ENCODE measurements at places on chromosomes 1 and 21.
A peak's percentile ranks its signal among the peaks of the same experiment; 100 is the strongest.

- DNase-seq = no peak
Measured at GRCh38 chr1:241606544-241606943, 33.6 kb downstream of the CHML start.

GRCh38 chr1:44086692-44087474, 31.7 kb upstream of the KLF17 start:
- DNase-seq = peak; percentile 42

- DNase-seq = no peak
Measured at GRCh38 chr1:46673749-46674182, 2.1 kb downstream of the TEX38 start.

GRCh38 chr1:37017720-37018119, 16.6 kb downstream of the GRIK3 start:
- no peak for DNase-seq

GRCh38 chr1:66261364-66261763, 272.6 kb upstream of the SGIP1 start:
- DNase-seq = no peak

GRCh38 chr1:156801409-156802121, 15.1 kb downstream of the SH2D2A start:
- DNase-seq = no peak

- DNase-seq = peak; percentile 70
Measured at GRCh38 chr1:151371370-151372057, 991 bp downstream of the SELENBP1 start.

GRCh38 chr1:227325156-227325555, 6.9 kb upstream of the CDC42BPA start:
- DNase-seq = no peak

GRCh38 chr1:227846265-227846858, 30.9 kb downstream of the PRSS38 start:
- DNase-seq = no peak

DNA sequence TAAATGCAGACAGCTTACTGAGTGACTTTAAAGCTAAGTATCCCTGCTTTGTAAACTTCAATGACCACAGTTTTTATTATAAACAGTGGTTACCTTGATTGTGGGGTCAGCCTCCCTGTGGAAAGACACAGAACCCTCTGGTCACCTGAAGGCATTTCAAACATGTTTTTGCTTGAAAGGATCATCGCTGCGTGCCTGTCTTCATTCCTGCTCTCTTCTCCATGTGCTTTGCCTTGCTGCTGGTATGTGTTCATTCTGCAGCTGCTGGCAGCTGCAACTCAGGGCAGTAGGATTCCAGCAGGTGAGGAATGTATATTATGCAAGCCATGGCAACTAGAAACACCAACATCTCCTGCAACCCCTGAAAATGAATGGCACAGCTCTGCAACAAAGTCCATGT, 81.0 kb upstream of the VAV3 start:
- no peak for DNase-seq

GRCh38 chr1:171334024-171334640, 20.1 kb downstream of the FMO4 start:
- DNase-seq = no peak

DNA sequence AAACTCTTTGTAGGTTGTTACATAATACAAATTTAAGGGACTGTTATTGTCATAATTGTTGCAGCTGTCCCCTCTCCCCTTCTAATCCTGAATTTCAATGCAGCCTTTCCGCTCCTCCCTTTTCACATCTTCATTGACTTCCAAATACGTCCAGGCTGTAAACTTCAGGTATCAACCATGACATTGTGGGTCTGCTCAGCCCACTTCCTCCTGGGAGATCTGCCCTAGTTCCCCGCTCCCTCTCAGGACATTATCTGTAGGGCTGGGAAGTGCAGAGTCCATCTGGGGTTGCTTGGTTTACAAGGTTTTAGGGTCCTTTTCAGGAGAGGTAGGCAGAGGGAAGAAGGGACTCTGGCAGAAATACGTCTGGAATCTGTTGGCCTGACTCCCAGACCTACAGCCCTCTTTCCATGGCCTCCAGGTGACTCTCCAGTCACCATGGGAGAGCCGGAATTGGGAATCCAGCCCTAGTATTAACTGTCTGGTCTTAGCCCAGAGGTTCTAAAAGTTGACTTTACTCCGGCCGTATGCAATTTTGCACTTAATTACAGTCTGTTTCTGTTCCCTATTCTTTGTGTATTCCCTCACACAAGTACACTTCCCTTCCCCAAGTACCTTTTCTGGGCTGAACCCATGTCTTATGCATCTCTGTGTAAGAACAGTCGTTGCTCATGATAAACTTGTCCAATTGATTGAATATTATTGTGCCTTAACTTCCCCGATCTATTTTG, 4.7 kb upstream of the DENND2D start:
- DNase-seq = no peak

GRCh38 chr1:111203681-111204200, 3.3 kb upstream of the DENND2D start:
- DNase-seq = no peak

- no peak for DNase-seq
Measured at GRCh38 chr21:35873441-35873840, 186.9 kb downstream of the SETD4 start.

- no peak for DNase-seq
Measured at GRCh38 chr1:113031171-113031933, 41.6 kb upstream of the LRIG2 start.

DNA sequence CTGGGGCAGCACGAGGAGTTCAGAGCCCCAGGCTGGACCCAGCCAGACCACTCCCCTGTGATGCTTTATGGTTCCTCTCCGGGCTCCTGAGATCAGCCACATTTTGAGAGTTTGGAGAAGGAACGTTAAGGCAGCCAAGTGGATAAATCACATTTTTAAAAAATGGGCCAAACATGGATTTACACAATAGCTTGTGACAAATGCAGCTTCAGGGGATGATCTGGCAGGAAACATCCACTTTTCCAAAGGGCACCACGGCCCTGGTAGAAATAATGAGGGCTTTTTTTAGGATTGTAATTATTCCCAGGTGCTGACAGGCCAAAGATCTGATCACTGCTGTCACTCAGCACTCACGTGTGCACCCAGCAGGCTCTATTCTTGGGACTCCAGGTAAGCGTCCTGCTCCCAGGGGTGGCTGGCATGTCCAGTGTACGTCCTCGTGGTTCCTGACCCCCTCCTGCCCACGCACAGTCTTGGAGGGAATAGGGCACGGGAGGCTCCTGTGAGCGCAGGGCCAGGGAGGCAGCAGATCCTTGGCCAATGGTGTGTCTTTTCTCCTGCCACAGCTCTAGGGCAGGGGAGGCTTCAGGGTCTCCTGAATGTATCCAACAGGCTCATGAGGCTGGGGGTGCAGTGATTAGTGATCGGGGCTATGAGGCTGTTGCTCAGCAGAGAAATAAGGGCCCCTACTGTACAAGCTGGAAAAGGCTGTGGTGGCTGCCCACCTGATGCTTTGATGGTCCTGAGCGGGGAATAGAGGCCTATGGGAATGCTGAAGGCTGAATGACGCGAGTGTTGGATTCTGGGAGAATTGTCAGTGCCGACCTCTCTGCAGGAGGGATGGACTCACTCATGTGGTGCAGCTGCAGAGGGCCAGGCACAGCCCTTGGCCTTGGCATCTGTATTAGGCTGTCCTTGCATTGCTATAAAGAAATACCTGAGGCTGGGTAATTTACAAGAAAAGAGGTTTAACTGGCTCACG, 415.7 kb downstream of the PTPRU start:
- no peak for DNase-seq

GRCh38 chr1:53979712-53980450, 33.7 kb downstream of the LRRC42 start:
- no peak for DNase-seq

- no peak for DNase-seq
Measured at GRCh38 chr1:31576201-31576669, at the start of gene TINAGL1. TSS of gene TINAGL1 (plus strand) at chr1:31576515. CDS start at chr1:31577149, 634 bp downstream.

GRCh38 chr1:198788561-198789064, 149.8 kb downstream of the PTPRC start:
- no peak for DNase-seq

DNA sequence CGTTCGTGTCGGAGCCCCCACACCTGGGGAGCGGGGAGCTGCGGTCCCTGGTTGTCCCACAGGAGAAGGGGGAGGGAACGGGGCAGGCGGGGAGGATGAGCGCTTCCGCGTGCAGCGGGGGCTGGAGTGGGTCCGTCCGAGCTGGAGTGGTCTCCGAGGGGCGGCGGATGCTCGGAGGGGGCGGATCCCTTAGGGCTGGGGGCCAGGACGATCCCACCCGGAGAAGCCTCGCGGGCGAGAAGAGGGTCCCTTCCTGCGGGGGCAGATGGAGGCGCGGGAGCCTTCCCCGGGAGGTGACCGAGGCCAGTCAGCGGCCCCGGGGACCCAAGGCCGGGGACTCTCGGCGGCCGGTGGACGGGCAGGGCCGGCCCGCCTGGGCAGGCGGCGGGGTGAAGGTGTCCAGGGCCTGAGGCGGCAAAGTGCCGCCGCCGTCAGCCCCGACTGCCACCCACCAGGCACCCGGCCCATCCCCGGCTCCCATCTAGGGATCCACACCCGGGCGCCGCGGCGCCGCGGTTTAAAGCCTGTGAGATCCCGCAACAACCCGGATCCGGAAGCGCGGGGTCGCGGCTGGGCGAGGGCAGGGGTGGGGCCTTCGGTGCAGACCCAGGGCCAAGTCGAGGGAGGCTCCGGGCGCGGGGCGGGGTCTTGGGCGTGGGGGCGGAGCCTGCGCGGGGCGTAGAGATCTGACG, 5.3 kb upstream of the CCDC27 start:
- no peak for DNase-seq

DNA sequence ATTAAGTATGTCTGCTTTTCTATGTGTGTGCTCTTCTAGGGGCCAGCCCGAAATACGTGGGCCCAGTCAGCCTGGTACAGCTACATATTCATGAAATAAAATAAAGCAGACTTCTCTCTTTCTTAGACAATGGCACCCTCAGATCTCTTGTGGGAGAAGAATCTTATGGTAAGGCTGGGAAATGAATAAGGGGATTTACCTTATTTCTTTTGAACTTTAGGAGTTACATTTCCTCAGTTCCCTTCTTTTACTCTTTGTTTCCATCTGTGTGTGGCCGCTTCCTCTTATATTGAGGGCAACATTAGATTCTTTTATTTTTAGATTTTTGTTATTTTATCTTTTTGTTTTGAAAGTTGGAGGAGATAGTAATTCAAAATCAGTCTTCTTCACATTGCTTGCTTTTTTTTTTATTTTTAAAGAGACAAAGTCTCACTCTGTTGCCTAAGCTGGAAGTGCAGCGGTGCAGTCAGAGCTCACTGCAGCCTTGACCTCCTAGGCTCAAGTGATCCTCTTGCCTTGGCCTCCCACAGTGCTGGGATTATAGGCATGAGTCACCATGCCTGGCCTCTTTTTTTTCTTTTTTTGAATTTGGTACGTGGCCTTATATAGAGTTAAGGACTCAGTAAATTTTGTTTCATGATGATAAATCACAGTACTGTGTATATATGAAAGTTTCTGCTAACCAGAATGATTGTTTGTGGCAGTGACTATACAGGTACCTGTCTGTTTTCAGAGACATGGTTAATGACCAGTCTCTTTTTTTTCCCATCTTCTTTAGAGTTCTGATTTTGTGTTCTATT, 9.1 kb downstream of the LAMC1 start:
- DNase-seq = no peak

DNA sequence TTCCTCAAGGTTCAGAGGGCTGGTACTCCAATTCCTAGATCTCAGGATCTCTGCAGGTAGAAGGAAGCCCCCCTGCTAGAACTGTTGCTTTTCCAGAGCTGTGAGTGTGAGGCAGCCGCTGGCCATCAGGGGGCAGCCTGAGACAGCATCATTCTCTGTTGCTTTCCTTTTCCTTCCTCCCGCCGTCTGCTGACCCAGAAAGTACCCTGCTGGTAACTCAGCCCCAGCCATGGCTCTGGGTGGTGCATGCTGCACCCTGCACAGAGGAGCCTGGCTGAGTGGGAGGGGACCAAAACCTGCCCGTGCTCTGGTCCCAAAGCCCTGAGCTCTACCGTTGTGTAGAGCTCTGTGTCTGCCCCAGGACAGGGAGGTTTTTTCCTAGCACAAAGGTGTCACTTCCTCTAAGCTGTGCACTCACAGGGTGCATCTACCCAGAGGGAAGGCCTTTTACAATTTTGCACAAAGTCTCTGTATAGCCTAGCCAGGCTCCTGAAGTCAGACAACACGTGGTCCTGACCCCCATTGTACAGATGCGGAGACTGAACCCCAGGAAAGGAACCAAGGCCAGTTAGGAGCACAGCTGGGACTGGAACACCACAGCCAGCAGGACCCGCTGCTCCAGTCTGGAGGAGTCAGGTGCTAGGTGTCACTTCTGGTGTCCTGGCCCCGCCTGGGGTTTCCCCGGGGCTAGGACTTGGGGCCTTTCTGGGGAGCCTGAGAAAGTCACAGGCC, 5.6 kb upstream of the FAM131C start:
- peak; percentile 6 for DNase-seq

- no peak for DNase-seq
Measured at GRCh38 chr1:227712648-227713047, 22.5 kb downstream of the JMJD4 start.

DNA sequence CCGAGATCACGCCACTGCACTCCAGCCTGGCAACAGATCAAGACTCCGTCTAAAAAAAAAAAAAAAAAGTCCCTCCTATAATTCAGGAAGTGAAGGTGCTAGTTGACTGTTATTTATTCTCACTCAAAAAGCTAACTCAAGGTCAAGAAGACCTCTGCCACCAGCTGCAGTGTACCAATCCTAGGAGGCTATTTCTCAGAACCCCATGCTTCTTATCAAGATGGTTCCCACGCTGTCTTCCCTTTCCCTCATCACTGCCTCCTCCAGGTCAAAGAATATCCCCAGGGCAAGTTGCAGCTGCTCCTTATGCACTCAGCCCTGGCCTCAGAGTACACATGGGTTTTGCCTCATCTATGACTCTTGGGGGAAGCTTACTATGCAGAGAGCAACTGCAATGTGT, 53.6 kb downstream of the RERE start:
- DNase-seq = no peak

DNA sequence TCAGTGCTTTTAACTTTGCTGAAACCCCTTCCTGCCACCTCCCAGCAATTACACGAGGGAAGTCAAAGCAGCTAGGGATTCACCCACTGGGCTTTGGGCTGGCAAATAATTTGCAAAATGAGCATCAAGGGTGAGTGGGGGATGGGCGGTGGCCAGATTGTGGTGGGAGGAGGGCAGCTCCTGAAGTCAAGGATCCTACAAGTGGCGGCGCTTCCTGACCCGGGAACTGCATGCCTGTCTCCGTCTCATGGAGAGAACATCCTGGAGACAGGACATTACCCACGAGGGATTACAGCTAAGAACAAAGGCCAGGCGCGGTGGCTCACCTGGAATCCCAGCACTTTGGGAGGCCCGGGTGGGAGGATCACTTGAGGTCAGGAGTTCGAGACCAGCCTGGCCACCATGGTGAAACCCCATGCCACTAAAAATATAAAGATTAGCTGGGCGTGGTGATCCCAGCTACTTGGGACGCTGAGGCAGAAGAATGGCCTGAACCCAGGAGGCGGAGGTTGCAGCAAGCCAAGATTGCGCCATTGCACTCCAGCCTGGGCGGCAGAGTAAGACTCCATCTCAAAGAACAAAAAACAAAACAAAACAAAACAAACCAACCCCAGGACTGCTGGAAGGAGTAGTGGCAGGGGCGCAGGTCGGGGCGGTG, 12.9 kb downstream of the TTC34 start:
- DNase-seq = no peak
